Transverse colon (tissue), 4 donors: ENCODE measurements at places on chromosomes 11 and 22.
A peak's percentile ranks its signal among the peaks of the same experiment; 100 is the strongest.

GRCh38 chr11:112024178-112024772 is 933 bp upstream of the DLAT start:
- no peak for DNase-seq

- DNase-seq: no peak
Observed at GRCh38 chr11:6452219-6452618, 11.4 kb upstream of the HPX start.

GRCh38 chr11:45576461-45577215 is 88.8 kb downstream of the CHST1 start:
- no peak for DNase-seq

DNA sequence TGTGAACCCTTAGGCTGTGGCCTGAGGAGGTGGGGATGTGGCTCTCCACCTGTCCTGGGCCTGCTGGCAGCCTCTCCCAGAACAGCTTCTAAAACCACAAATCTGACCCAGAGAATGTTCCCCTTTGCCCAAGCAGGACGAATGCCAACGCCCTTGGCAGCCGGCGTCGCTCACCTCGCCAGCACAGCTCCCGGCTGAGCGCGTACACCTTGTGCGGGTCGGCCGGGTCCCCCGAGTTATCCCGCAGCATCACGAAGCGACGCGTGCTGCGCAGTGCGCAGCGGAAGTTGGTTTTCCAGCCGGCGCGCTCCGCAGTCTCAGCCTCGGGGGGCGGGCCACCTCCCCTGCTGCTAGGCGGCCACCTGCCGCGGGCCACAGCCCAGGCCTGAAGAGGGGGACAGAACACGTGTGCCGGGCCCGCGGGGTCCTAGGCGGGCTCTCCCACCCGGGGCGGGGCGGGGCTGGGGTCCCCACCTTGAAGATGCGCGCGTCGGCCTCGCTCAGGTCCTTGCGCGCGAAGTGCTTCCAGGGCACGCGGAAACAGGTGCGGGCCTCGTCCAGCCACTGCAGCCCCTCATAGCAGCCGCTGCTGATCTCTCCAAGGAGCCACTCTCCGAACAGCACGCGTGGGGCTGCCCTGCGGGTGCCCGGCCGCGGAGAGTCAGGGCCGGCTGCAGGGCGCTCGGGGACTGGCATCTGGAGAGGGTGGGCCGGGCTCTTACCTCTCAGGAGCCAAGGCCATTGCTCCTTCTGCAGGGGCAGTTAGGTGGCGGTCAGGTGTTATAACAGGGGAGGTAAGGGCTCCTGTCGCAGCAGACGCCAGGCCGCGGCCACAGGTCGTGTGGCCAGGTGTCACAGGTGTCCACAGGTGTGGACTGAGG is 887 bp downstream of the IRF7 start:
- peak; percentile 61 for DNase-seq

GRCh38 chr11:31798554-31799434 is 12.3 kb downstream of the PAX6 start:
- no peak for DNase-seq

GRCh38 chr11:61587951-61588727 is 7.3 kb upstream of the SYT7 start:
- DNase-seq: peak; percentile 81

GRCh38 chr11:9759519-9760192 is 95.8 kb downstream of the SWAP70 start:
- peak; percentile 86 for DNase-seq

DNA sequence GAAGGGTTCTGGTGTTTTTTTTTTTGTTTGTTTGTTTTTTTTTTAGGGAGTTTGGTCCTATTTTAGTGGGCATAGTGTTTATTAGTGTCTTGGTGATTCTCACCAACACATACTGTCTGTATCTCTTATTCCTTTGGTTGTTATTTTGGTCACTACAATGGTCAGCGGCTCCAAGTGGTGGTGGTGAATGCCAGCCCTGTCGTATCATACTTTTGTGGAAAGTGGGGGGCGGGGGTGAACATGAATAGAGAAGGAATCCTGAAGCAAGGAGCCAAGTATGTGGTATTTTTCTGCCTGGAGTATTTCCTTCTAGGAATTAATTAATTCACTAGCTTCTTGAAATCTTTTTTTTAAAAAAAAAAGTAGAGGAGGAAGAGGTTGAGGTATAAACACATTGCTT is 79.6 kb downstream of the GRK3 start:
- no peak for DNase-seq

GRCh38 chr11:45737056-45737455 is 67.9 kb upstream of the SLC35C1 start:
- no peak for DNase-seq

- DNase-seq: peak; percentile 65
Observed at GRCh38 chr11:73376803-73377629, 817 bp downstream of the RELT start.

- DNase-seq: no peak
Observed at GRCh38 chr11:72379384-72380131, 54.8 kb downstream of the CLPB start.

DNA sequence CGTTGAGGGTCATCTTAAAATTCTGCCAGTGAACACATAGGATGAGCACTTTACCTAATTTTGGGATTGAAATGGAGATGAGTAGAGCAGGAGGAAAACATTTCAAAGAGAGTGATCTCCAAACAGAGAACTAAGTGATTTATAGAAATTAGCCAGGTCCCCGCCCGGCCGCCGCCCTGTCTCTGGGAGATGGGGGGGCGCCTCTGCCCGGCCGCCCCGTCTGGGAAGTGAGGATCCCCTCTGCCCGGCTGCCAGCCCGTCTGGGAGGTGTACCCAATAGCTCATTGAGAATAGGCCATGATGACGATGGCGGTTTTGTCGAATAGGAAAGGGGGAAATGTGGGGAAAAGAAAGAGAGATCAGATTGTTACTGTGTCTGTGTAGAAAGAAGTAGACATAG is 276.7 kb upstream of the C11orf87 start:
- DNase-seq: no peak

DNA sequence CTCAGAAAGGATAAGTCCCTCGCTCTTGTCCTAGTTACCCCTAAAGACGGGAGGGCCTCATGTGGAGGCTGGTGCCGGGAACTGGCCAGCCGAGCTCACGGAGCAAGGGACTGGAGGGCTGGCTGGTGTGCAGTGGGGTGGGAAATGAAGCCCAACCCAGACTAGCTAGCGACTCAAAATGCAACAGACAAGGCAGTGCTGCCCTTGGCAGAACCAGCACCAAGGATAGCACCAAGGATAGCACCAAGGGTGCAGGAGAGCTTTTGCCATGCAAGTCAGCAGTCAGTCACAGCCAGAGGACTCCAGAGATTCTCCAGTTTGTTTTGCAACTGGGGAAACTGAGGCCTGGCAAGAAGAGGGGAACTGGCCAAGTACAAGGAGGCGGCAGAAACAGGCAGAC is 6.5 kb upstream of the BATF2 start:
- DNase-seq: no peak

DNA sequence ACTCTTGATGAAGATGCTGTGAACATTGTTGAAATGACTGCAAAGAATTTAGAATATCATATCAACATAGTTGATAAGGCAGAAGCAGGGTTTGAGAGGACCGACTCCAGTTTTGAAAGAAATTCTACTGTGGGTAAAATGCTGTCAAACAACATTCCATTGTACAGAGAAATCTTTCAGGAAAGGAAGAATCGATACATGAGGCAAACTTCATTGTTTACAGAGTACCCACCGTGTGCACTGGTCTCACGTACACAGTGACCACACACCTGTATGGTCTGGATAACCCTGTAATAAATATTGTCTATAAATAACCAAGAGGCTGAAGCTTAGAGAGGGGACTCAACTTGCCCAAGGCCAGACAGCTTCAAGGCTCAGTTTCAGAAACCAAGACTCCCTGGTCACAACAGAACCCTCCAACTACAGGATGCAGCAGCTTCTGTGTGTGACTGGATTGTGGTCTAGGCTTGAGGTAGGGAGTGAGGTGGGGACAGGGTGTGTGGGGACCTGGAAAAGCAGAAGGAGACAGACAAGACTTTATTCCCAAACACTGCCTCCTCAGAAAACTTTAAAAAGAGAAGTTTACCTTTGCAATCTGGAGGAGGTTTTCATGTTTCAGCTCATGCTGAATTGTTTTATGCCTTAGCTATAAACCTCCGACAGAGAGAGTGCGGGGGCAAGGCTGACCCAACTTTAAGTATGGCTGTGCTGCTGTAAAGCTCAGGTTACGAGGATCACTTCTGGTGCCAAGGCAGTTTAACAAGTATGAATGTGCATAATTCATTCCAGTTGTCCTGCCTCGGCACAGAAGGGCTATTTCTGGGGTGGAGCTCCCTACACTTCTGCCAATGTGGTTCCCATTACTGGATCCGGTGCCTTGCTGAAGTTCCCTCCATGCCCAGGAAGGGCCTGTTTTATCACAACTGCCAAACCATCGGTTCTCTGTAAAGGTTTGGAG is 372.6 kb upstream of the NARS2 start:
- DNase-seq: peak; percentile 9

- DNase-seq: no peak
Observed at GRCh38 chr11:22347857-22348487, 9.8 kb downstream of the SLC17A6 start.

- no peak for DNase-seq
Observed at GRCh38 chr11:41201156-41201555, 258.3 kb downstream of the LRRC4C start.

- no peak for DNase-seq
Observed at GRCh38 chr11:59224351-59224928, 11.7 kb upstream of the MPEG1 start.

GRCh38 chr11:135022454-135022853 is 610.4 kb upstream of the B3GAT1 start:
- no peak for DNase-seq

- no peak for DNase-seq
Observed at GRCh38 chr11:68724293-68724692, 27.0 kb downstream of the TESMIN start.

- DNase-seq: no peak
Observed at GRCh38 chr11:69818603-69819441, at the start of gene FGF3. Gene FGF3, minus strand, starts transcription at chr11:69819416. Its CDS starts 483 bp downstream, at chr11:69818933.

DNA sequence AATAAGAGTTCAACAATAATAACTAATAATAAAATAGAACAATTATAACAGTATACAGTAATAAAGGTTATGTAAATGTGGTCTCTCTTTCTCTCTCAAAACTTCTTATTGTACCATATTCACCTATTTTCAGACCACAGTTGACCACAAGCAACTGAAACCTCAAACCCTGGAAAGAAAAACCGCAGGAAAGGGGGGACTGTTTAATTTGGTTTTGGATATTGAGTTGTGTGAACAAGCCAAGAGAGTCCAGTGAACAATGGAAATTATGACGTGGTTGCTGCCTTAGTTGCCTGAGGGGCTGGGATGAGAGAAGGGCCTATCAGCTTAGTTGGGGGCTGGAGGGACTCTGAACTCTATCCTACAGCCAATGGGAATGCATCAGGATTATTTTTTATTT is 178.7 kb upstream of the POU2AF2 start:
- no peak for DNase-seq

DNA sequence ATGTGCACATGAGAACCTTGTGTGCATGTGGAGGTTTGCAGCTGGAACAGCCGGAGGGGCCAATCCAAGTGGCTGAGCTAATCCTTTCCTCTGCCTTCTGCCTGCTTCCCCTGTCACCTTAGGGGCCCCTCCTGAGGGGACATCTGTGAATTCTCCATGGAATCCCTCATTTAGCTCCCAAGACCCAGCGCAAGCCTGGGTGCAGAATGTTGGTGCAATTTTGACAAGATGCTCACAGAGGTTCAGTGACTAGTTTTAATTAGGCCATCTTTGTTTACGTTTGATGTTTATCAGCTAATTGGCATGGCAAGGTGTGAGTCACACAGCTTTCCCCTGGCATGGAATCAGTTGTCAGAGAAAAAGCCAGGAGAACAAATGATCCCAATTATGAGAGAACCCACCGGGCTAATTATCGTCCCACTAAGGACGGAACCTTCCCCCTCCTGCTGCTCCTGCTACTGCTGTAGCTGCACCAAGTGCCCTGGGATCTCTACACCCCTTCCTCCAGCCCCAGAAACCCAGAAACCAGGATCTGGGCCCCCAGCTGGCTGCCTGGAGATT is 63.6 kb upstream of the PAX6 start:
- DNase-seq: no peak

DNA sequence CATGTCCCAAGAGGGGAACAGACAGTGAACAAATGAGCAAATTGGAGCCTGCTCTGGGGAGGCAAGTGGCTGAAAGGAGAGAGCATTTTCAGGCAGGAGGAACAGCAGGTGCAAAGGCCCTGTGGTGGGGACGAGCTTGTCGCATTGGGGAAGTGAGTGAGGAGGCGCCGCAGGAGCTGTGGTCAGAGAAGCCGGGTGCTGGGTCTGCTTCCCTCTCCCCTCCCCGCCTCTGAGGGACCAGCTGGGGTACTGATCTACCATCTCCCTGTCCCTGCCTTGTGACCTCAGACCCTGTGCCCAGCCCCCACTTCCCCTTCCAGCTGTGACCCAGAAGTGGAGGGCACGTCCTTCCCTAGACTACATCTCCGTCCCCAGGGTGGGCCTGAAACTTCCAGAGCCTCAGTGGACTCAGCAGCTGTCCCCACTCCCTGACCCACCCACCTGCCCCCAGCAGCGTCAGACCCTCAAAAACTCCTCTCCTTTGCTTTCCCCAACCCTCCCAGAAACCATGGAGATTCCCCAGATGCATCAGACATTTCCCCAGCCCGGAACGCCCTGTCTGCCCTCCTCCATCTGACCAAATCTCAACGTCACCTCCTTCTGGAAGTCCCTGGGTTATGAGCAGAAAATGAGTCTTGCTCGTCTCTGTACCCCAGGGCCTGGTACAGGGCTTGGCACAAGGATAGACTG is 19.7 kb upstream of the PDGFB start:
- peak; percentile 54 for DNase-seq

- DNase-seq: no peak
Observed at GRCh38 chr11:47667135-47667534, 24.8 kb upstream of the MTCH2 start.

DNA sequence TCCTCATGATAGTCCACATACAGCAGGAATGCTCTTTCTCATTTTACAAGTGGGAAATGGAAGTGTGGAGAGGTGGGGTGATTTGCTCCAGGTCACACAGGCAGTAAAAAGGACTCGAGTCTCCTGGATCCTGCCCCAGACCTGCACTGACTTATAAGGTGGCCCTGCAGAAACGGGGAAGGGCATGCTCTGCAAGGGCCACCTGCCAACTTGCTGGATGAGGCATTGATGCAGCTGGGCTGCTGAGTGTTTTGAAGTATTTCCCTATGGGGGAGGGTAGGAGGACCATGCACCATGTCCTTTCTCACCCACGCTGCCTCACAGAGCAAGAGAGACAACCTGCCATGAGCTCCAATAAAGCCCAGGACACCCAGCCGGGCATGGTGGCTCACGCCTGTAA is 36.9 kb downstream of the OR6Q1 start:
- no peak for DNase-seq

DNA sequence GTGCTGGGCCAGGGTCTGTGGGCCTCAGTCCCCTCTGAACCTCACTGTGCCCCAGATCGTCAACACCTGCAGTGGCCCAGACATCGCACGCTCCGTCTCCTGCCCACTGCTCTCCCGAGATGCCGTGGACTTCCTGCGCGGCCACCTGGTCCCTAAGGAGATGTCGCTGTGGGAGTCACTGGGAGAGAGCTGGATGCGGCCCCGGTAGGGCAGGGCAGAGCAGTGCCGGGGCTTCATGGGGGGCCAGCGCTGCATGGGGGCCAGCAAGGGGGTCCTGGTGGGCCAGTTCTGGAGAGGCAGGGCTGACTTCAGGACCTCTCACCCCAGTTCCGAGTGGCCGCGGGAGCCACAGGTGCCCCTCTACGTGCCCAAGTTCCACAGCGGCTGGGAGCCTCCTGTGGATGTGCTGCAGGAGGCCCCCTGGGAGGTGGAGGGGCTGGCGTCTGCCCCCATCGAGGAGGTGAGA is 16.3 kb downstream of the EPS8L2 start:
- no peak for DNase-seq

GRCh38 chr22:33832558-33833151 is 87.6 kb downstream of the LARGE1 start:
- DNase-seq: no peak
